ENCODE measurements at places on chromosomes 4 and X.

DNA sequence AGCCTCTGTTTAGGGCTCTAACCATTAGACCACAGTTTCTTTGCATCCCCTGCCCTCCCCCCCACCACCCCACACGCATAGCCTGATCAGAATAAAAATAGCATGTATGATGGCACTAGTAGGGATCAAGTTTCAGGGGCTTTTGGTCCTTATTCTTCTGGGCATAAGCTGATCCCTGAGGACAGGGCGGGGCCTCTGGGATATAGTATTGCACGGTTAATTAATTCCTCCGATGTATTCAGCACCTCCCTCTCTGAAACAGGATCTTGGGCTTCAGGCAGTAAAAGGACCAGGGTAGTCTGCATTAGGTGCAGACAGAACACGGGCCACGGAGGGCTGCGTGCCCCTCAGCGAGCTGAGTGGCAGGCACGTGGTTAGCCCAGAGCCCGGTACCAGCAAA lies 57.1 kb downstream of the ELF4 start:
- DNase-seq: no peak

DNA sequence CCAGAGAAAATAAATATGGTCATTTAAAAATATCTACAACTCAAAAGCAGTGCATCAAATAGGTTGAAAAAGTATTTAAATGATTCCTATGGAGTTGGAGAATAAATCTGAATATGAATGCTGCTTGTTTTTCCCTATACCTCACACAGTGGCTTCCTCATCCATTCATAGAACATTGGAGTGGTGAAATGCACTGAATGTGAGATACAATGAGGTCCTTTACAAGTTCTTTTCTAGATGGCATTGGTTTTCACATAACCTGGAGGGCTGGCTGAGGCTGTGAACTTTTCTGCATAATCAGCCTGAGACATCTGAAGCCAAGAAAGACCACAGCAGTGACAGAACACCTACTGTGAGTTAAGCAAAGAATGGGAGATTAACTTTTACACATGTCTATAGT lies 279.1 kb upstream of the NRK start:
- DNase-seq: no peak

- no peak for DNase-seq
Observed at GRCh38 chr4:89009761-89010369, 47.1 kb downstream of the FAM13A start.

DNA sequence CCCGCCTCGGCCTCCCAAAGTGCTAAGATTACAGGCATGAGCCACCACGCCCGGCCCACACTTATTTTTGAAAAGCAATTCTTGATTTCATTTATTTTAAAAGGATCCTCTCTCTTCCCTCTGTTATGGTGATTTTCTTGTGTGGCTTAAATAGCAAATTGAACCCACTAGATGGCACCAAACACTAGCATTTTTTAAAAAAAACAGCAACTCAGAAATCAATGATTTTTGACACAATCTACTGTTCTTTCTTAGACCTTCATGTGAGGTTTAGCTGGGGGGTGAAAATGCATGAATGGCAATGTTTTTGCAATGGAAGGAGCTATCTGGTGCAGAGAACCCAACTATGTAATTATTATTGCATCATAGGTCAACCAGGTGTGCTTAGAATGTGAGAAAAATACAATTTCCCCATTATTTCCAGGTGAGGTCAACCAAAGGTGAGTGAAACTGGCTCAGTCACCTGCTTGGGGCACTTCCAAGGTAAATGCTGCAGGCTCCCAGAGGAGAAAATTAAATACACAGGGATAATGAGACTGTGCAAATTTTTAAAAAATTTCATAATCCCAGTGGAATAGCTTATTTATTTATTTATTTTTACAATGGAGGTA lies 226.7 kb upstream of the PRKX start:
- DNase-seq: peak; percentile 9

GRCh38 chrX:101206471-101206870 lies 13.1 kb upstream of the DRP2 start:
- DNase-seq: no peak

Measured in NCI-H2227 treated with DMSO at 0.1 percent for 48 hours (cell line).